Activated CD8-positive, alpha-beta T cell treated with anti-CD3 and anti-CD28 coated beads for 36 hours (primary cell): ENCODE measurements at places on chromosomes 6 and 20. TPM values are rescaled to one million over a fixed set of nuclear protein-coding genes. Genes with fewer than 3 reads are reported as not detected.

TMEM74B gene
- total RNA-seq, result 1.8 TPM

SPATA2 gene
- total RNA-seq, result 6.2 TPM

BNIP5 gene
- total RNA-seq, result not detected

RALGAPA2 gene
- total RNA-seq, result 17.2 TPM

ERMARD gene
- 26.6 TPM for total RNA-seq

SRMS gene
- total RNA-seq, result not detected

PNLDC1 gene
- 0.34 TPM for total RNA-seq

GINS1 gene
- 35.9 TPM for total RNA-seq

SH3BGRL2 gene
- 0.70 TPM for total RNA-seq

SEL1L2 gene
- not detected for total RNA-seq

TNFRSF21 gene
- total RNA-seq, result 2.5 TPM

OR12D1 gene
- not detected for total RNA-seq

SLC35F1 gene
- 0.09 TPM for total RNA-seq

LY6G6C gene
- total RNA-seq, result not detected

TINAG gene
- total RNA-seq, result not detected

FAM120B gene
- total RNA-seq, result 19.0 TPM

MAP7 gene
- 0.47 TPM for total RNA-seq

PSORS1C1 gene
- total RNA-seq, result not detected

MUC22 gene
- not detected for total RNA-seq

AMD1 gene
- total RNA-seq, result 85.0 TPM

TMEM244 gene
- not detected for total RNA-seq

ISM1 gene
- total RNA-seq, result 1.4 TPM

SIRPA gene
- 0.09 TPM for total RNA-seq

AVP gene
- total RNA-seq, result not detected

BANF2 gene
- not detected for total RNA-seq

SNX21 gene
- total RNA-seq, result 1.7 TPM

FOXC1 gene
- total RNA-seq, result 0.16 TPM

CTAGE9 gene
- not detected for total RNA-seq

TPD52L1 gene
- 0.52 TPM for total RNA-seq

SERINC1 gene
- total RNA-seq, result 40.2 TPM

RANBP9 gene
- 53.3 TPM for total RNA-seq

HLA-DRB5 gene
- total RNA-seq, result 5.9 TPM

MC3R gene
- not detected for total RNA-seq

TMC2 gene
- total RNA-seq, result not detected

TUBB2B gene
- 0.41 TPM for total RNA-seq

SALL4 gene
- total RNA-seq, result 0.74 TPM

SLC17A9 gene
- 78.7 TPM for total RNA-seq

IP6K3 gene
- total RNA-seq, result not detected

C6orf132 gene
- 0.18 TPM for total RNA-seq

SIRPB2 gene
- not detected for total RNA-seq

MRAP2 gene
- total RNA-seq, result not detected

KCNG1 gene
- 1.8 TPM for total RNA-seq

SPATA25 gene
- total RNA-seq, result 0.74 TPM

SLC32A1 gene
- not detected for total RNA-seq

EFCAB8 gene
- total RNA-seq, result 0.92 TPM

MEP1A gene
- total RNA-seq, result not detected

MUC21 gene
- total RNA-seq, result not detected

HLA-DOA gene
- 6.4 TPM for total RNA-seq

KCNS1 gene
- 0.38 TPM for total RNA-seq

FAM110A gene
- total RNA-seq, result 23.1 TPM

FAM83C gene
- not detected for total RNA-seq
